RCC 7860 (cell line): ENCODE measurements at places on chromosomes 6 and 20.

DNA sequence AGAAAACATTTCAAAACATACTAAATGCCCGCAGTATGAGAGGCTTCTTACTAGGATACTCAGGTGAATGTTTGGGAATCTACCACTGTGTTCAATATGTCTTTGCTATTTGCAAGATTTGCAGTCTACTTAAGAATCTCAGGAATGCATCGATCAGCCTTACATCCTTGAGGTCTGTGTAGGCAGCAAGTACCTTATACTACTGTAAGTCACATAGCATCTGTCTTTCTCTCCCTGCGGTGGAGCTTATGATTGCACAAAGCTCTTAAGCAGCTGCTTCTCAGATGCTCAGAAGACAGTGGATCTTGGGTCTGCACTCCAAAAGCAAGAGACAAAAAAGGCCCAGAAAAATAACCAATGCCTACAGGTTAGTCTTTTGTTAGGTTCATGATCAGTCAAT, 21.4 kb downstream of the PCSK2 start:
- DNase-seq: no peak

GRCh38 chr6:71473926-71474325, 185.3 kb downstream of the OGFRL1 start:
- peak; percentile 97 for DNase-seq

GRCh38 chr20:21523895-21524294, 10.0 kb upstream of the NKX2-2 start:
- no peak for DNase-seq

DNA sequence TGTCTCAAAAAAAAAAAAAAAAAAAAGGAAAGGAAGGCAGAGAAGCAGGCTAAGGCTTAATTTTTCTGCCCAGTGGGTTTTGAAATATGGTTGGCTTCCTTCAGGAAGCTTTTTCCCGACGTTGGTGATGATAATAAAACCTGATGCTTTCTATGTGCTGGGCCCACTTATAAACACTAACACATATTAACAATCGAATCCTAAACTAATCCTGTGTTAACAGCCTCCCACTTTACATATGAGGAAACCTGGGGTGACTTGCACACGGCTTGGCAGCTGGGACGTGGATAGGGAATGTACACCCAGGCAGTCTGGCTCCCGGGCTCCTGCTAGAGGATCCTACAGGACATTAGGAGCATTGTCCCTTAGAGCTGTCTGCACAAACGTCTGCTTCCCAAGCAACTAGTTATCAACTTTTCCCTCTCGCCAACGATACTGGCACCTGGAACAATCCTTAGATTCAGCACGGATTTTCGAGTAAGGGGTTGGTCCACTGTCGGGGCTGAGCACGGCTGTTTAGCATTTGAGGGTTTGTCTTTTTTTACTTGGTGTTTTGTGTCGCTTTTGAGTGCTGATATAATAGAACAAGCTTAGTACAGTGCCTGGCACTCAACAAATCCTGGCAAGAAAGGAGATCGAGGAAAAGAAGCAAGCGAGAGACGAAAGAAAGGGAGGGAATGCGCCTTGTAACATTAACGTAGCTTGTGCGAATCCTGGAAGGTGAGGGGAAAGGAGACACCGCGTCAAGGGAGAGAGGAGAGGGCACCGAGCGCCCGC, 622 bp upstream of the KIZ start:
- peak; percentile 23 for DNase-seq

GRCh38 chr20:4896971-4897497, 104.3 kb downstream of the SLC23A2 start:
- DNase-seq: no peak

DNA sequence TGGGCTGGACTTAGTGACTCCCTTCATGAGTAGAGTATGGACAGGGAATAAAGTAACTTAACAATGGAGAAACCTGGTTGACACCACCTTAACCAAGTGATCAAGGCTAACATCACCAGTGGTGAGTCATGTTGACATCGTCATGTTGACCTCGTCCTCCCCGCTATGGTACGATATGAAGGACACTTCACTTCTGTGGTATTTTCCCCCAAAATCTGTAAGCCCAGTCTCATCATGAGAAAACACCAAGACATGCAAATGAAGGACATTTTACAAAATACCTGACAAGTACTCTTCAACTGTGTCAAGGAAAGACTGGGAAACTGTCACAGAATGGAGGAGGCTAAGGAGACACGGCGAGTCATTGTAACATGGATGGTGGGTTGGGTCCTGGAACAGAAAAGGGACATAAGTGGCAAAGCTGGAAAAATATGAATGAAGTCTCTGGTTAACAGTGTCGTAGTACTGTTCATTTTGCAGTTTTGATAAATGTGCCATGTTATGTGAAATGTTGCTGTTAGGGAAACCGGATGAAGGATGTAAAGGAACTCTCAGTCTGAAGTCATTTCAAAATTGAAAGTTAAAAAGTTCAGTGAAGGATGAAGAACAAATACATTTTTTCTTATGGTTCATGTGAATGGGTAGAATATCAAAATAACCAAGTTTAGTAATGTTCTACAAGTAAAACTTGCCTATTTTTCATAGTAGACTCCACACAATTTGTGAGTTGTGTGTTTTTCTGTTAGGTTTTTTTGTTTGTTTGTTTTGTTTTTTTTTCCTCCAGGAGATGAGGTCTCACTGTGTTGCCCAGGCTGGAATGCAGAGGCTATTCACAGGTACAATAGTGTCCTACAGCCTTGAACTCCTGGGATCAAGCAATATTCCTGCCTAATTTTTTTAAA, 247.5 kb downstream of the TMEM242 start:
- DNase-seq: peak; percentile 24

GRCh38 chr6:75283907-75284631, 523 bp downstream of the TMEM30A start:
- no peak for DNase-seq

- DNase-seq: no peak
Measured at GRCh38 chr6:88474720-88475119, 308.6 kb upstream of the CNR1 start.

GRCh38 chr6:109457562-109457996, 2.0 kb upstream of the MICAL1 start:
- no peak for DNase-seq

- no peak for DNase-seq
Measured at GRCh38 chr6:42093582-42094329, 43.4 kb downstream of the TAF8 start.

GRCh38 chr6:78986161-78986560, 91.9 kb downstream of the PHIP start:
- no peak for DNase-seq

GRCh38 chr20:692044-692443, 16.4 kb upstream of the SCRT2 start:
- DNase-seq: no peak

DNA sequence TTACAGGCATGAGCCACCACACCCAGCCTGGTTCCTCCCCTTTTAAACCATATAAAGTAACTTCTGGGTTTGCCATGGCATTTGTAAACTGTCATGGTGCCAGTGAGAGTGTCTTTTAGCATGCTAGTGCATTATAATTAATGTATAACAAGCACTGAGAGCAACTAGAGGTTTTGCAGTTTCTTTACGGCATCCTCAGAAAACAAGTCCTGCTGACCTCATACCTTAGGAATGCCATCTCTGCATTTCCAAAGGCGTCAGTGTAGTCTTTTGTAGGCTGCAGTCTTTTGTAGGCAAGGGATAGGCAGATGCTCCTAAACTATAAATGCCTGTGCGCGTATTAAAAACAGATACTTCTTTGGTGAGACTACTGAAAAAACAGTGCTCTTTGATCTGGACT, 75.0 kb upstream of the EZR start:
- peak; percentile 96 for DNase-seq

GRCh38 chr6:55438203-55438602, 110.9 kb downstream of the GFRAL start:
- DNase-seq: no peak

GRCh38 chr6:168274037-168274952, 45.3 kb downstream of the DACT2 start:
- peak; percentile 16 for DNase-seq

GRCh38 chr20:9877932-9878495, 39.1 kb upstream of the PAK5 start:
- no peak for DNase-seq

- peak; percentile 91 for DNase-seq
Measured at GRCh38 chr6:14732844-14733757, 512.8 kb upstream of the JARID2 start.

- DNase-seq: no peak
Measured at GRCh38 chr6:149942461-149942829, 631 bp downstream of the ULBP2 start.

DNA sequence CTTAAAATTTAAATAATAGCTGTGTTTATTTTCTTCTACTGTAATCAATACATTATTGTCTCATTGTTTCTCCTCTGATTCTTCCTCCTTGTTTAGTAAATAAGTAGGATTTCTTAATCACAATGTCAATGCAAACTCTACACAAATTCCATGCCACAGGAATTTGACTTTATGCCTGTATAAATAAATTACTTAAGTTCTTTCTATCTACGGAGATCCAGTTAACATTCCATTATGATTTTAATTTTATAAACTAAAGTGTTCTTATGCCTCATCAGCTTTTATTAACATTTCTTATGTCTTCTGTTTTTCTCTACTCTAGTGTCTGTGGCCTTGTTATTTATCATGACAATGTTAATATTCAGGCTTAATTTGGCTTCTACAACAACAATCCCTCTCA, 1169.2 kb downstream of the GRIK2 start:
- DNase-seq: no peak

- no peak for DNase-seq
Measured at GRCh38 chr6:137871291-137871690, 4.2 kb downstream of the TNFAIP3 start.

DNA sequence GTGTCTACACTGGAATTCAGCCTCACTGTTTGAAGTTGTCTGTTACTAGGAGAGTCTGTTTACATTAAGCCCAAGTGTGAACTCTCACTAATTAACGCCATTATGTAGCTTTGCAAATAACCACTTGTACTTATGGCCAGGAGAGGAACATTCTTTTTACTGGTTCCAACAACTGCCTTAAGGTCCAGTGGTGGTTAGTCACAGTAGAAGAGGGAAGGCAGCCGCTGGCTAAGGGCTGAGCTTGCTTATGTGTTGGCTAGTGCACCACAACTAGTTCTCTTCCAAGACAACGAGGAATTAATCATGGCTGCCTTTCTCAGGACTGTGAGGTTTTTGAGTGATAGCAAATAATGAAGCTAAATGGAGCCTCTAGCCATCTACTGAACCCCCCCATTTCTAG, 14.9 kb upstream of the SLC22A23 start:
- no peak for DNase-seq

DNA sequence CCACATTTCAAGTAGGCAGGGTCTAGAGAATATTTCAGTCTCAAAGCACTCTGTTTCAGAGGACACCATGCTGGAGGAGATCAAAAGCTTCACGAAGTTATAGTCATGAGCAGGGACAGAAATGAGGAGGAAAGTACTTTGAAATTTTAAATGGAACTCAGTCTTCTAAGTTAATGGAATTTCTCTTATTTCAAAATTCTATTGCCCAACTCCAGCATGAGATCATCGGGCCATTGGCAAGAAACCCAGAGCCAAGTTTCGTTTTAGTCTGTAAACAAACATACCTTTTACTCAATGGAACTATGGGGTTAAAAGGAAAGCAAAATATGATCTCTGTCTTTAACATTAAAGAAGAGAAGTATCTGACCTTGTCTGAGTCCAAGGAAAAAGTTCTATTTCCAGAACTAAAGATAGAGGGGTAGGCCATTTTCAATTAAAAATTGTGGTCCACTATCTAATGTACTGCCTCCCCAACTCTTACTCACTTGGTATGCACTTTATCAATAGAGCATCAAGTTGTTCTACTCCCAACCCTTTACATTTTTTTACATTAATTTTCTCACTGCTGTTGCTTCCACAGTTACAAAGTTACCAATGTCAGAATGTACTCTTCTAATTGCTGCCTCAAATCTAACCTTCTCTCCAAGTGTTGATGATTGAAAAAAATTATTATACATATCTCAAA, 235.3 kb upstream of the NRSN1 start:
- no peak for DNase-seq
